ENCODE measurements at places on chromosomes 2 and 18.

- DNase-seq = no peak
These were observed 1.2 kb downstream of the M1AP start for GRCh38 chr2:74646834-74647482.

DNA sequence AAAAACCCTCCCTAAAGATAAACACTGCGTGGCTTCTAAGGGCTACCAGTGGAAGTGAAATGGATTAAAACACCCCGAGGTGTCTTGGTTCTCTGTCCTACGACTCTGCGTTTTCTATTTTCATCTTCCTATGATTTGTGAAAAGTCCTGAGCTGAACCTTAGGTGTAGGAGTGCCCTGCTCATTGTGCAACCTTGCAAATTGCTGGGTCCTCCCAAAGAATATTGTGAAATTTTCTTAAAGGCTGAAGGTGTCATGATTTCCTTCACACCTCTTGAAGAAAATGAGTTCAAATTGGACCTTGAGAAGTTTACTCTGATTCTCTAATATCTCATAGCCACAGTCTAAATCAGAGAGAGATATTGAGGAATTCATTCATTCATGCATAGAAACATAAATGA, 1.8 kb upstream of the SLC19A3 start:
- no peak for DNase-seq

- DNase-seq = peak; percentile 76
These were observed 8.0 kb downstream of the IRS1 start for GRCh38 chr2:226791487-226792081.

GRCh38 chr18:79615091-79615490, 64.5 kb upstream of the CTDP1 start:
- DNase-seq = no peak

DNA sequence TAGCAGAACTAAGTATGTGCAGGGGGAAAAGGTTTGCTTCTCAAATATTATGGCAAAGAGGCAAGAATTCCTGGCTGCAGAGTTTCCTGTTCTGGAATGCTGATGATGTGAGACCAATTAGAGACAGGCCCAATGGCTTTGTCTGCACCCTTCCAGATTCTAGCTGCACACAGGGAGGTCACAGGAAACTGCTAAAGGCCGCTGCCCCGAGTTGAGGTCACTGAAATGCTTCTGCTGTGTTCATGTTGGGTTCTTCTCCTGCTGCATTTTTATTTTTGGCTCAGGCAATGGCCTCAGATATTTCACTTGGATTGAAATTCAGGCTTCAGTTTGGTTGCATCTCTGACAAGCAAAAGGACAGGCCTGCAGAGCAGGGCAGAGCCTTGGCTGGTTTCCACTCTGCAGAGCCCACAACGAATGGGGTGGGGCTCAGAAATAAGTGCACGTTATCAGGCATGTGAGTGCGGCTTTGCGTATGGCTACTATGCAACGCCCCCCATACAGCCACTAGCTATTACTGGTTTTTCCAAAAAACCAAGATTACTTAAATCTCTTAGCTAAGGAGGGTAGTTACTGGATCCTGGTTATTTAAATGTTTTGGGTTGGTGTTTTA, 66.9 kb upstream of the FZD5 start:
- DNase-seq = no peak

GRCh38 chr18:6730416-6731221, 1.1 kb downstream of the ARHGAP28 start:
- no peak for DNase-seq

DNA sequence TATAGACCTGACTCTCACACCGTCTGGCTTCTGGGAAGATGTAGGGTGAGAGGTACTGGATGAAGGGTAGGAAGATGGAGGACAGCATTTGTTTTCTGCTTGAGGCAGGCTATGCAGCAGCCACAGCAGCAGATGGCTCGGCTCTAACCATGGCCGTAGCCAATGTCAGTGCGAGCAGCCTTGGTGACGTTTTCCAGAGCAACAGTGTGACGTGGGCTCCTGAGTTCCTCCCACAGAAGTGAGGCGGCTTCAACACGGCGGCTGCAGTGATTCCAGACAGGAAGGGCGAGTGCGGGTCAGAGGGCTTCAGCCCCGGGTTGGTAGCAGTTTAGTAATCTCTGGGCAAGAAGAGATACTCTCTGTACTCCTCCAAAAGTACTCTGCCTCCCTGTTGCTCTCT, 133.0 kb upstream of the MYT1L start:
- DNase-seq = no peak

- no peak for DNase-seq
These were observed 261.1 kb downstream of the SATB2 start for GRCh38 chr2:199196686-199197085.

DNA sequence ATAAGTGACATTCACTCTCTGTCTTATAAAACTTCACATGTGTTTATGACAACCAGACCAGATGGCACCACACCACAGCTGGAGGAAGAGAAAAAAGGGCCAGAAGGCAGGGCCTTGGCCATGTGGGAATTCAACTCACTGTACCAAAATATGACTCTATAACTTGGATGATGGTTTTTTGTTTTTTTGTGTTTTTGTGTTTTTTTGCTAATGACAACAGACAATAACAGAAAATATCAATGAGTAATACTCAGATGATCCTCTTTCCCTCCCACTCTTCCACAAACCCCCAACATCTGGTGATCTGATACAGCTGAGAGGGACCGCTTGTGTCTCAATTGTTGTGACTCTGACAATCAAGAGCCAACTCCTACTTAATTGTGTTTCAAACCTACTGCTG, 12.4 kb downstream of the NMI start:
- no peak for DNase-seq

- DNase-seq = no peak
These were observed 650.8 kb upstream of the FANCL start for GRCh38 chr2:58891828-58892377.

GRCh38 chr2:237652854-237653253, 25.5 kb downstream of the LRRFIP1 start:
- no peak for DNase-seq

DNA sequence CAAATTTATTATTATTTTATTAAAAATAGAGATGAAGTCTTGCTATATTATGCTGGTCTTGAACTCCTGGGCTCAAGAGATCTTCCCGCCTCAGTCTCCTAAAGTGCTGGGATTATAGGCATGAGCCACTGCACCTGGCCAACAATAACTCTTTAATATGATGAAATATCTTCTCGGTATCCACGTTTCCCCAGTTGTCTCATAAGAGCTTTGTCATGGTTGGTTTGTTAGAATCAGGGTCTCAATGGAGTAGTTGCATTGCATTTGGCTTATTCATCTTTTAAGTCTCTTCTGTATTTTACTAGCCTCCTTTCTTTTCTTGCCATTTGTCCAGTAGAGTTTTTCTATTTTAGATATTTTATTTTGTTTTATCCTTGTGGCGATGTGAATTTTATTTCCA, 32.7 kb upstream of the DLX2 start:
- no peak for DNase-seq

GRCh38 chr2:69576880-69577279, 66.7 kb downstream of the AAK1 start:
- DNase-seq = no peak

DNA sequence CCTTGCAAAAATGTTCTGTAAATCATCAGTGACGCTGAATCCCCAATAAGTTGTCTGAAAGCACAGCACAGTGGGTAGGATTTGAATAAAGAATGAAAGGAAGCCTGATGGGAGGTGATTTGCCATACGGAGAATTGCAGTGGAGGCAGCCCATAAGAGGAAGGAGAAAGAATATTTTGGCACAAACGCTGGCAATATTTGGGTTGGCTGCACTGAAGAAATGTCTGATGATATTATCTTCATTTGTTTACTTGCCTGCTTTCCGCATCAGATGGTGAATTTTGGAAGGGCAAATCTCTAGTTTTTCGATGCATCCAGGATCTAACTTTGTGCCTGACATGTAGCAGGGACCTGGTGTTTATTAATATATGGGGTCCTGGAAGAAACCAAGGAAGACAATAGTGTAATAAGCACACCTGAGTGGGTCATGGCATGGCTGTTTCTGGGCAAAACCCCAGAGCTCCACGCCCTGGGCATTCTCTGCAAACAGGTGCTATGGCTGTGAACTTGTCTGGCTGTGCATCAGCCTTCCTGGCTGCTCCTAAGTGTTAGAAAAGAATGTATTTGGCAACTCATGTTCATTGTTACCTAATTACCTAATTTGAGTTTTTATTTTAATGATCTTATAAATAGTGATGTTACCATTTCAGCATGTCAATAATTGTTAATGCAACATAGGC, 5.9 kb downstream of the GALR1 start:
- DNase-seq = no peak

GRCh38 chr2:158966312-158966711, 2.1 kb upstream of the TANC1 start:
- no peak for DNase-seq

DNA sequence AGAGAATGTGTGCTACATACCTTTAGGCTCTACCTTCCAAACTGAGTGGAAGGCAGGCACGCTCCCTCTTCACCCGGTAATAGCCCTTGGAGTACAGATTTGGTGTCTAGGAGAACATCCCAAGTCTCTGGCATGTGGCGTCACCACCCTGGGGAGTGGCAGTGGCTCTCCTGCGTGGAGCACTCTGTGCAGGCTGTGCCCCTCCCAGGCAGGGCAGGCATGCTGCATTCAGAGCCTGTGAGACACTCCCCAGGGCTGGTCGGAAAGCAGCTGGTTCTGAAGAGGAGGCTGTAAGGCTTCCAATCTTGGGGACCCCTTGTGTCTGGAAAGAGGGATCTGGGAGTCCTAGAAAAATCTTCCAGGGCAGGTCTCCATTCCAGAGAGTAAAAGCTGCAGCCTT, 193.3 kb downstream of the ANKRD30B start:
- no peak for DNase-seq

- DNase-seq = no peak
These were observed 49.9 kb downstream of the ST8SIA5 start for GRCh38 chr18:46706968-46707367.

DNA sequence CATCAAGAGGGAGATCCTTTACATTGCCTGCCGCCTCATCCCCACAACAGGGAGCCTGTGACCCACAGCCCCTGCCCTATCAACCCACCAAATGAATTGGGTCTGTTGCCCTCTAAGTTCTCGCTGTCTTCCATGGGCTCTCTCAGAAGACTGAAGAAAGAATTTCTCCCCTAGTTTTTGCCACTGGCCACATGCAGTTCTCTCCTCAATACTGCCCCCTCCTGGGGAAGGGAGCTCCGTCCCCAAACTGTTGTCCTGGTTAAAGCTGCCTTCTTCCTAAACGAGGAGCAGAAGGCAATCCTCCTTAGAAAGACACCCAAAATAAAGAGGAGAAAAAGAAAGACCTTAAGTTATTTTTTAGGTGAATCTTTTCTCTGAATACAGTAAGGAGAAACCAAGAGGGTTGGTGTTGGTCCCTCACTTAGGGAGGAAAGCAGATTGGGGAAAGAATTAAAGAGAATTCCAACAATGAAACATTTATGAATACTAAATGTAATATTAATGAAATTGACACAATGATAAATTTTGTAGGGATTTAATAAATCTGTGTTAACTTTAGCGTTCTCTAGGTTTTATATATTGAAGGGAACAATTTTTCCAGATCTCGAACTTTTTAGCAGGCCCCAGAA, 31.1 kb upstream of the SATB2 start:
- DNase-seq = no peak

- DNase-seq = no peak
These were observed 30.5 kb upstream of the SNRNP27 start for GRCh38 chr2:69863298-69863697.

GRCh38 chr2:23826771-23827170, 100.2 kb downstream of the ATAD2B start:
- no peak for DNase-seq

GRCh38 chr2:64730551-64731262, 77.0 kb upstream of the SERTAD2 start:
- no peak for DNase-seq

- no peak for DNase-seq
These were observed 28.2 kb upstream of the GIGYF2 start for GRCh38 chr2:232668805-232669444.

DNA sequence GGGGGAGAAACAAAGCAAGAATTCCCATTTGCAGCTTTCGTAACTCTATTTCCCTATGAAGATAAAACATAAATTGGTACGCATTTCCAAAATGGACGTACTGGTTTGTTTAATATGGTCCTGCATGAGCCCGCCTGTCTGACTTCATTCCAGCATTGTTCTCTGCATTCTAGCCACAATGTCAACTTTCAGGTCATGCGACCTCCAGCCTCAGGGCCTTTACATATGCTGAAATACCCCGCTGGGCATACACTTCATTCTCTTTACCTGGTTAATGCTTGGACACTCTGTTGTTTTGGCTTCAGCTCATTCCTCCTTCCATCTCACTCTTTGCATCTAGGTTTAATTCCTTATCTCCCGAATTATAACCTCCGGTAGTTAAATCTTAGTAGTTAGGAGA, 103.7 kb upstream of the DNMT3A start:
- no peak for DNase-seq

DNA sequence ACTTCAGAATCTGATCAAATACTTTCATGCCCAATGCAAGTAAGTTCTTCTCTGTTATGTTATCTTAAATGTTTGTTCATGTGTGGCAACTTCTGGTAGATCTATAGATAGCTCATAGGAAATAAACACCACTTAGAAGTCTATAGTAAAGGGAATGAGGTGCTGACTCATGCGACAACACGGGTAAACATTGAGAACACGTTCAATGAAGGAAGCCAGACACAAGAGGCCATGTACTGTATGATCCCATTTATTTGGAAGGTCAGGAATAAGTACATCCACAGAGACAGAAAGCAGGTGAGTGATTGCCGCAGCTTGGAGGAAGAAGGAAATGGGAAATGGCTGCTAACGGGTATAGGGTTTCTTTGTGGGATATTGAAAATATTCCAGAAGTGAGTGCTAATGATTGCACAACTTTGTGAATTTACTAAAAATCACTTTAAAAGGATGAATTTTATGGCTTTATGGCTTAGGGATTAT, 95.4 kb downstream of the ITGB1BP1 start:
- DNase-seq = no peak

DNA sequence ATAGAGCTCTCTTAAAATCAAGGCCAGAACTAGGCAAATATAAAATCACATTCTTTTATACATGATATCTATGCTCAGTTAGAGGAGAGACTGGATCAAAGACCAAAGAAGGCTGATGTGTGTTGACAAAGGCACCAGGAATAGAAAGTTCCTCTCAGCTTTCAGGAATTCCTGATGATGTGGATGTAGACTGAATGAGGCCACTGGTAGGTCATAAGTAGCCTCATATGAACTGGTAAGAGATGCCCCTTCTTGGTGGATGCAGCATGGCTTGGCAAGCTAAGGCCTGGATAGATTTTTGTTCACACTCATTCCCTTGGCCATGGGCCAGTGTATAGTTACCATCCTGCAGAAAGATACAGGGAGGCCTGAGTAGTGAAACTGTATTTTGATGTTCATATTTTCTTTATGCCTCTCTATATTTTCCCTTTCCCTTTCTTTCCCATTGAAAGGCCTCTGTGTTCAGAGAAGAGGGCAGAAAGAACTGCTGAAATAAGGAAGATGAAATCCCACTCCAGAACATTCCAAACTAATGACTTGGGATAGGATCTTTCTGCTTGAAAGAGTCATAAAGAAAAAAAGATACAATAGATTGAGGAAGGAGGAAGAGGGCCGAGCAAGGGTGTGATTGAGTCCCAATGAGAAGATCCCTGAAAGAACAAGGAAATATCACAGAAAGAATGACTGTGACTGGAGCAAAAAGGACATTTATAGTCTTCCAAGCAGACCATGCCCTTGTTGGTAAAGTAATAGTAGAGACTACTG, 2182.7 kb upstream of the PIK3C3 start:
- no peak for DNase-seq

Measured in stimulated activated CD8-positive, alpha-beta memory T cell treated with anti-CD3 and anti-CD28 coated beads, Interleukin-4, amount 100 ng/mL, for 1 hour (primary cell).